Heart right ventricle (tissue), 16 donors: ENCODE measurements at places on chromosomes 1 and 21.
A peak's percentile ranks its signal among the peaks of the same experiment; 100 is the strongest.

DNA sequence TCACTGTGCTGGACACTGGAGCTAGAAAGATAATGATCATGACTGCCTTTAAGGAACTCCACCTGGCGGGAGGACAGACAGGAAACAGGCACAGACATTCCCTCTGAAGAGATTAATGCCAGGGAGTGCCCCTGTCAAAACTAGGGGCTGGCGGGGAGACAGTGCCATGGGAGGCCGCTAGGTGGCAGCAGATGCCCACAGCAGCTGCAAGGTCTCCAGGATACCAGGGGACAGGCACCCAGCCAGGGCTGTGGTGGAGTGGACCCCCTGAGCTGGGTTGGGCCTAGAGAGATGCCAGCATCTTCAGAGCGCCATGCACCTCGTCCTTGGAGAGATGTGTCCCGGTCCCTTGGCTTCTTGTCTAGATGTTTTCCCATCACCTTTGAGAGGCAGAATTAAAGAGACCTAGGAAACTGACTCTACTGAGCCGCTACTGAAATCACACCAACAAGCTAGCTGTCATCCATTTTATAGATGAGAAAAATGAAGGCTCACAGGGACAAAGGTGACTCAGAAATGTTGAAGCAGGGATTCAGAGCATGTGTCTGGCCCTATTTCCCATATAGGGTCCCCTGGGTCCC is 3.6 kb downstream of the REN start:
- DNase-seq = peak; percentile 72

DNA sequence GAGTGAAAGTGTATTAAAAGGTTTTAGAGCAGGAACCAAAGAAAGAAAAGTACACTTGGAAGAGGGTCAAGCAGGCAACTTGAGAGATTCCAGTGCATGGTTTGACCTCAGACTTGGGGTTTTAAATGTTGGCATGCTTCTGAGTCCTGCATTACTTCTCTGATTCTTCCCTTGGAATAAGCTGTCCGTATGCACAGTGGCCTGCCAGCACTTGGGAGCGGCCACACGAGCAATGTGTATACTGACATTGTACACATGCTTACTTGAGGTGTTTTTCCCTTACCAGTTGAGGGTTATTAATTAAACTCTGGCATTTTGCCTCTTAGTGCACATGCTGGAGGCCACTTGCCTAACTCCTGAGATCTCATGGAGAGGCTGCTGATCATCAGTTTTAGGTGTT is 786.6 kb upstream of the RGS18 start:
- no peak for DNase-seq

- DNase-seq = no peak
Observed at GRCh38 chr1:206787891-206788290, 15.6 kb upstream of the IL10 start.

- no peak for DNase-seq
Observed at GRCh38 chr1:215569986-215570824, 3.1 kb downstream of the KCTD3 start.

GRCh38 chr1:201573030-201573429 is 34.1 kb downstream of the NAV1 start:
- no peak for DNase-seq

GRCh38 chr1:233246965-233247364 is 48.6 kb downstream of the PCNX2 start:
- no peak for DNase-seq

- no peak for DNase-seq
Observed at GRCh38 chr21:44763451-44764318, 37.9 kb downstream of the UBE2G2 start.

GRCh38 chr1:204289280-204289679 is 70.4 kb downstream of the PLEKHA6 start:
- no peak for DNase-seq

DNA sequence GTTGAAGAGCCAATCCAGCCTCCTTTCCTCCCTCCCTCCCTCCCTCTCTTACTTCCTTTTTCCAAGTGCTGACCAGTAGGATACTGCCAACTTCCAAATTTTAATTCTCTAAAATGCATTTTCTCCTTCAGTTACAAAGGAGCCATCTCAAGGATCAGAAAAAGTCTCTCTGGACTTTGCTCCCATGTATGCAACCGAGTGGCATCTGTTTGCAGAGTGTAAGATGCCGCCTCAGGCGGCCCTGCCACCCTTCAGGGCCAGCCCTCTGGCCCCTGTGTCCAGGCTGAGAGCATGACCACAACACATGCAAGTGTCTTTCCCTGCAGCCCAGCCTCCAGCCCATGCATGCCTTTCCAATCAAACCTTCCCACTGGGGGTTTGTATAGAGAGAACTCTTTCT is 205.3 kb upstream of the RAB4A start:
- no peak for DNase-seq

GRCh38 chr1:119869995-119870394 is 26.3 kb downstream of the ADAM30 start:
- no peak for DNase-seq

DNA sequence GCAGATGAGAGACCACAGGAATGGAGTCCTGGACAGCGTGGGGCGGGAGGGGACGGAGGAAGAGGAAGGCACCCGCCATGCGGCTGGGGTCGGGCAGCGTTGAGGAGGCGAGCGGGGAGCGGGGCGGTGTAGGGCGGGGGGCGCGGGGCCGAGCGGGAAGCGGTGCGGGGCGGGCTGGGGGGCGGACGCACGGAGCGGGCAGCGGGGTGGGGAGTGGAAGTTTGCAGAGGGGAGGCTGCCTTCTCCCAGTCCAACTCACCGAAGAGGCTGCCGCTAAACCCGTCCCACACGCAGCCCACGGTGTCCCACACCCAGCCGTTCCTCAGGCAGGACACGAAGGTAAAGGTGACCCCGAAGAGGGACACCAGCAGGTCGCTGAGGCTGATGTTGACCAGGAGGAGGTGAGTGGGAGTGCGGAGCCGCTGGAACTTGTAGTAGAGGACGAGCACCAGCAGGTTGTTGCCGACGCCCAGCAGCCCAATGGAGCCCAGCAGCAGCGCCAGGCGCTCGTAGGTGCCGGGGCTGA is 483 bp downstream of the CHML start:
- peak; percentile 19 for DNase-seq

DNA sequence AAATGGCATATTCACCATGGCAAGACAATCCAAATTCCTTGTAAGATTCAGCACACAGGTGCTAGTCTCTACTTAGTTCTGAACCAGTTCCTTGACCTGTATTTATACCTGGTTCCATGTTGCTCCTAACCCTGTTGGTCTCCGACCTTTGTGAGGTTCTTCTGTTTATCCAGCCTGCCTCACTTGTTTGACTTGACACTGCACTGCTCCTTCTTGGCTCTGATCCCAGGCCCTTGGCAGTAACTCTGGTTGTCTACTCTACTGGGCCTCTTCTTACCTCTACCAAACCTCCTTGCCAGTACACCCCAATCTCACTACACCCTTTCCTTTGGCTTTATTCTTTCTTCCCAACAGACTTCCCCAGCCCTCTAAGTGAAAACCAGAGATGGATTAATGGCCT is 419.4 kb upstream of the USP24 start:
- no peak for DNase-seq

DNA sequence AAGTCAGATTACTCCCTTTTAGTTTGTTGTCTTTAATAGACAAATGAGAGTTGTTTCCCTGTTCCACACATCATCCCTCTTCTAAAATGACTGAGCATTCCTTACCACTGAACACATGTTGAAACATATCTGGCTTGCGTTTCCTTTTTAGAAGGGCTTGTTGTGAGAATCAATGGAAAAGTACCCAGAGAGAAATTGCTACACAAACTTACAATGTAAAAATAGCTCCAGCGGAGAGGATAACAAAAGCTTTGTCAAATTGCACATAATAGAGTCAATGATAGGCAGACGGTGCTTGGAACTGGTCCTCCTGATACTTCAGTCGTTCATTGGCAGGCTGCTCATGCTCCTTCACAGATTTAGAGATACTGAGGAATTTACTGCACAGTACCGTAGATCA is 123.9 kb downstream of the CYYR1 start:
- no peak for DNase-seq

DNA sequence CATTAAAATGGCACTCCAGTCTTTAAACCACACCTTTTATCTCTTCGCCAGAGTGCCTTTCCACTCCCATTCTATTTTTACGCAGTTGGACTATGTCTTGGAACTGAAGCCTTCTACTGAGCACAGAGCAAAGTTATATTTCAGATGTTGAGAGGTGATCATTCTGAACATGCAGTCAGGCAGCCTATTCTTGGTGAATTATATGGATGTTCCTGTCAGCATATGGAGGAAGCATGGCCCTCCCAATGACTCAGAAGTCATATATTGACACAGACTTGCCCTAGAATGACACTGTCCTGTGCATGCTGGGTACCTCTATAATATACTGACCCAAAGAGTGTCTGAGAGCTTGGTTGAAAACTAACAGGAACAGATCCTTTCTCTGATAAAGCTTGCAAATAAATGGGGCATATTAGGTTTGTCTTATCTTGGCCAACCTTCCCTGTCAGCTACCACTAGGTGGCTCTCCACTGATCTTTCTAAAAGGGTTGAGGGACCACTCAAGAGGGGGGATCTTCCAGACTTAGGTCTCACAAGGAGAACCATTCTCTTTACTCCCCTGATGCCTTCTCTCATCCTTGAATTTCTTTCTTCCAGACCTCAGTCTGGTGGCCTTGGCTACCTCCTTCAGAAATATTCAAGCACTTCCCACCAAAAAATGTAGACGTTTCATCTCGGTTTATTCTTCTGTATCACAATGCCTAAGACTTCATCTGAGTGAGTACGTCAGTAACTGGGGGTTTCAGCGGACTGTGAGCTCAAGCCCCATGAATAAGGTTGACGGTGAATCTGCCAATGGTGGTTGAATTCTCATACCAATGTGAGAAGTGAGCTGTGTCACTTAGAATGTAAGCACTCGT is 11.8 kb upstream of the ALG14 start:
- no peak for DNase-seq

GRCh38 chr1:201597551-201598230 is 58.8 kb downstream of the NAV1 start:
- DNase-seq = peak; percentile 47

- DNase-seq = no peak
Observed at GRCh38 chr1:245776139-245776538, 621.4 kb downstream of the KIF26B start.

GRCh38 chr1:63101336-63101735 is 221.0 kb upstream of the FOXD3 start:
- DNase-seq = no peak

GRCh38 chr1:68363339-68363738 is 86.4 kb downstream of the RPE65 start:
- DNase-seq = no peak
